ENCODE measurements at places on chromosomes 2 and 18.

- peak; percentile 37 for DNase-seq
Measured at GRCh38 chr2:41698678-41699422, 349.0 kb upstream of the PKDCC start.

GRCh38 chr2:11071211-11071610 is 84.1 kb upstream of the SLC66A3 start:
- no peak for DNase-seq

DNA sequence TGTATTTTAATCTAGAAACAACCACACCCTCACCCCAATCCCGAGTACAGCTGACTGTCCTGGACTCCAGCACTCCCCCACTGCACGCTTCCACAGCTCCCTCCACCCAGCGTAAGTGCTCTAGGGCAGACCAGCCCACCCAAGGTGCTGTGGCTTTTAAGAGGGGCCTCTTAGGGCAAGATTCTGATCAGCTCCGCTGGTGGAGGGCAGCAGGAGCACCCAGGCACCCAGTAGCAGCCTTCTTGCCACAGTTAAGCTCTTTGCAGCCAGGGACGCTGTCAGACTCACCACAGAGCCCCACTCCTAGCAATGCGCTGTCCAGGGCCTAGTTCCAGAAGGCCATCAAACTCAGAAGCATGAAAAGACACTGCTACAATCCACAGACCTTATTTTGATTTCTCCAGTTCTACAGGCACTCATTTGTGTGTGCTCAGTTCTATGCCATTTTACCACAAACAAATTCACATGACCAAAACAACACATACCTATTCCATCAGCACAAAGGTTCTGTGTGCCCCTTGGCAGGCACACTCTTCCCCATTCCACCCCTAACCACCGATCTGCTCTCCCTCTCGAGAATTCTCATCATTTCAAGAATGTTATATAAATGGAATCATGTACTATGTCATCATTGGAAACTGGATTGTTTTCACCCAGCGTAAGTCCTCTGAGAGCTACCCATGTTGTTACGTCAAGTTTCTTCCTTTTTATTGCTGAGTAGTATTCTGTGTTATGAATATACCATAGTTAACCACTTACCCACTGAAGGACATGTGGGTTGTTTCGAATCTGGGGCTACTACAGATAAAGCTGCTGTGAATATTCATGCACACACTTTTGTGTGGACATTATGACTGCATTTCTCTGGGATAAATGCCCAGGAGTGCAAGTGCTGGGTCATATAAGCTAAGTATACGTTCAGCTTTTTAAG is 40.4 kb downstream of the PTPN2 start:
- DNase-seq, result no peak

GRCh38 chr2:230130668-230131364 is 62.1 kb upstream of the SLC16A14 start:
- no peak for DNase-seq

DNA sequence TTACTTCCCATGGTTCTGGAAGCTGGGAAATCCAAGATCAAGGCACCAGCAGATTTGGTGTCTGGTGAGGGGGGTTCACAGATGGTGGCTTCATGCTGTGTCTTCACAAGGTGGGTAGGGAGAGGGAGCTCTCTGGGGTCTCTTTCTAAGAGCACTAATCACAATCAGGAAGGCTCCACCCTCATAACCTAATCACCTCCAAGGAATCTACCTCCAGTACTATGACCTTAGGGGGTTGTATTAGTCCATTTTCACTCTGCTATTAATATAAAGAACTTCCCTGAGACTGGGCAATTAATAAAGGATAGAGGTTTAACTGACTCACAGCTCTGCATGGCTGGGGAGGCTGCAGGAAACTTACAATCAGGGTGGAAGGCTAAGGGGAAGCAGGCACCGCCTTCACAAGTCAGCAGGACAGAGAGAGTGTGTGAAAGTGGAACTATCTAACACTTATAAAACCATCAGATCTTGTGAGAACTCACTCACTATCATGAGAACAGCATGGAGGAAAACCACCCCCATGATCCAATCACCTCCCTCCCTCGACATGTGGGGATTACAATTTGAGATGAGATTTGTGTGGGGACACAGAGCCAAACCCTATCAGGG is 17.6 kb downstream of the TBC1D8 start:
- DNase-seq, result no peak

- no peak for DNase-seq
Measured at GRCh38 chr18:57922885-57923284, 119.8 kb upstream of the ATP8B1 start.

DNA sequence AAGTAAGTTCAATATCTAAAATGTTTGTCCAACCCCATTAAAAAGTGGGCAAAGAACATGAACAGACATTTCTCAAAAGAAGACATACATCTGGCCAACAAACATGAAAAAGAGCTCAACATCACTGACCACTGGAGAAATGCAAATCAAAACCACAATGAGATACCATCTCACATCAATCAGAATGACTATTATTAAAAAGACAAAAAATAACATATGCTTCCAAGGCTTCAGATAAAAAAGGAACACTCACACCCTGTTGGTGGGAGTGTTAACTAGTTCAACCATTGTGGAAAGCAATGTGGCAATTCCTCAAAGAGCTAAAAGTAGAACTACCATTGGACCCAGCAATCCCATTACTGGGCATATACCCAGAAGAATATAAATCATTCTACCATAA is 931.1 kb downstream of the LRP1B start:
- DNase-seq, result no peak

DNA sequence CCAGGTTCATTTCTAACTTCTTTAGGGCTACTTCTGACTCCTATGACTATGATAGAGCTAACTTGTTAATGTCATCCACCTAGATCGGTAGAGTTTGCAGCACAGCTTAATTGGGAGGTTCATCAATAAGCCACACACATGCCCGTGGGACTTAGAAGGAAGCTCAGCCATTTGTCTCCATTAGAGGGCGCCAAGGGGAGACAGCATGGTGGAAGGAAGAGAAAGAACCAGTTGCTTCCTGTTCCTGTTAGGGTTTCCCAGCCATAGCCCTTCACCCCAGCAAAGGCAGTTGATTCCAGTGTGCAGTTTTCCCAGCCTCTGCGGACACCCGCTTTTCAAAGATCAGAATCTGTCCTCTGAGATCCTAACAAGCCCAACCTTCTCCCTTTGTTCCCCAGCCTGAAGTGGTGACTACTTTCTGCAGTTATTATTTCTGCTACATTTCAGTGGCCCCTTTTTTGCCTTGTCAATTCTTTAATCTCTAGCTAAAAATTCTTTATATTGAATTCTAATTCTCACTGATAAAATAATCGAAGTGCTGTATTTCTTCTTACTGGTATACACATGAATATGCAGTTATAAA is 30.3 kb downstream of the MAIP1 start:
- peak; percentile 63 for DNase-seq

DNA sequence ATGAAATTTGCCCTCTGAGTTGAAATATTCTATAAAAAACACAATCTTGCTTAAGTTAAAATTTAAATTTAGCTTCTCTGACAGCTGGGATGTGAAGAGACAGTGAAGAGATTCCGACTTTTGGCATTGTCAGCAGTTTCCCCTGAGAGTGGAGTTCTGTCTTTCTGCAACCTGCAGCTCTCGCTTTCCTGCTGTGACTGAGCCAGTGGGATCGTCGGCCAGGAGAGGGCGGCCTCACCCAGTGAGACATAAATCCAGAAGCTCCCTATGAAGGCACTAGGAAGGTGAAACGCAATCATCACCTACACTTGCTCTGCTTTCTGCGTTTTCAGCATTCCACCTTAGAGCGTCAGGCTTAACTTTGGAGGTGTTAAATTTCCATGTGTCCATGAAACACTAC is 75.4 kb upstream of the HNMT start:
- peak; percentile 4 for DNase-seq

DNA sequence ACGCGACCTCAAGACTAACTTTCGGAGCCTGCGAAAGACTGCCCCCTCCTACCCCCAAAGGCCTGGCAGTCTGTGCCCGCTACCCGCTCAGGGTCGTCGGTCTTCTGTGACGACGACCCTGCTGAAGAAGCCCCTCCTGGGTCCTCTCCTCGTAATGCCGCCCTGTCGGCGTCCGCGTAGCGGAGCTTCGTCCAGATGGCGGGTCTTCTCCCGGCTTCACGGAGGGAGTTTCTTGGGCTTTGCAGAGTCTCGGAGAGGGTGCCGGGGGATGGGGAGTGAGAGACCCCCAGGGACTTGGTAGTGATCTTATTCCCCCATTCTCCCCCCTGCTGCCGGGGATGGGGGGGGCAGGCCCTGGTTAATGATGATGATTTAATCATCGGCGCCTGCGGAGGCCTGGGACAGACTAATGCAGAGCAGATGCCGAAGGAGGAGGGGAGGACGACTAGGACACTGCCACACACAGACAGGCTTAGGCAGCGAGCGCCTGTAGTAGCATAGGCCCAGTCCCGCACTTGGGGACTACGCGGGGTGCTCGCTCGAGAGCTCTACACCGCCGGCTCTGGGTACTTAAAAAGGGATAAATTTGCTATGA is 528 bp upstream of the PCGF1 start:
- no peak for DNase-seq

- no peak for DNase-seq
Measured at GRCh38 chr18:68498636-68499035, 216.3 kb downstream of the TMX3 start.

- DNase-seq, result no peak
Measured at GRCh38 chr18:42606886-42607495, 508.5 kb downstream of the RIT2 start.
